ENCODE measurements at places on chromosomes 13 and 19.

DNA sequence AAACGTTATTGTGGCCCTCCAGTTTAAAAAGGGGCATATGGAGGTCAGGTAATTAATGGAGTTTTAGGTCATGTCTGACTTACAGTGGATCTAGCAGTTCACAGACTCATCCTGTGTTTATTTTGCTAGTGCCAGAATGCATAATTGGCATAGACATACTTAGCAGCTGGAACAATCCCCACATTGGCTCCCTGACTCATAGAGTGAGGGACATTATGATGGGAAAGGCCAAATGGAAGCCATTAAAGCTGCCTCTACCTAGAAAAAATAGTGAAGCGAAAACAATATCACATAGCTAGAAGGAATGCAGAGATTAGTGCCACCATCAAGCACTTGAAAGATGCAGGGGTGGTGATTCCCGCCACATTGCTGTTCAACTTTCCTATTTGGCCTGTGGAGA, 610.7 kb downstream of the SLITRK5 start:
- no peak for DNase-seq

- DNase-seq, result no peak
Observed at GRCh38 chr19:15576526-15577156, 38.4 kb upstream of the CYP4F8 start.

- no peak for DNase-seq
Observed at GRCh38 chr13:86881390-86881789, 789.8 kb upstream of the SLITRK5 start.

GRCh38 chr19:2461751-2462634, 5.2 kb upstream of the LMNB2 start:
- DNase-seq, result peak; percentile 68

DNA sequence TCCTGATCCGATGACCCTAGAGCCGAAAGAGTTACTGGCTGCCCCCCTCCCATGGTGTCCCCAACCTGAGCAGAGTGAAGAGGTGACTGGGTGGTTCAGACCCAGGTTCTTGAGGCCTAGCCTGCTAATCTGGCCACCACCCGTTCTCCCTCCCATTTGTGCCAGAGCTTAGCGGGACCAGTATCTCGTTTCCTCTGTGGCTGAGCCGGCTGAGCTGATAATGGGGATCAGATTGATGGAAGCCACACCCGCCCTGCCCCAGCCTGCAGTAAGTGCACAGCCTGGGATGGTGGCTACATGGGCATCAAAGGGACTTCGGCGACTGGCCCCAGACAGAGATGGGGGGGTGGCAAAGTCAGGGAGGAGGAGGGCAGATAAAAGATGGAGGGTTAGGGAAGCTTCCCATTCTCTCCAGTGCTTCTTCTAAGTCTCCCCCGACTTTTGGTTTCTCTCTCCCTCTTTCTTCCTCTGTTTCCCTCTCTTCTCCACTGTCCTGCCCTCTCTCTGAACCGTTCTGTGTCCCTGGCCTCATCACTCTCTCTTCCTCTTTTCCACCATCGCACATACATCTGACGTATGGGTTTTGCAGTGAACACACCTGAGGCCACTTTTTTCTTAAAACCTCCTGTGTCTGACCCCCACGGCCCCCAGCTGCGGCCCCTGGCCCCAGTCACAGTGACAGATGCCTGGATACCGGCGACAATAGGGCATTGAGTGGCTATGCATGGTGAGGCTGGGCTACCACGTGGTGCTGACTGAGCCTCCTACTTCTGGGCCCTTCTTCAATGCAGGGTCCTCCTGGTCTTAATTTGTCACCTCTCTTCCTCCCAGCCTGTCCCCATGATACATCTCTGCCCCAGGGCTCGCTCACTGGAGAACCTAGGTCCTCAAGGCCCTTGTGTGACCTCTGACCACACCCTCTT, 2.4 kb downstream of the ELAVL3 start:
- peak; percentile 76 for DNase-seq

DNA sequence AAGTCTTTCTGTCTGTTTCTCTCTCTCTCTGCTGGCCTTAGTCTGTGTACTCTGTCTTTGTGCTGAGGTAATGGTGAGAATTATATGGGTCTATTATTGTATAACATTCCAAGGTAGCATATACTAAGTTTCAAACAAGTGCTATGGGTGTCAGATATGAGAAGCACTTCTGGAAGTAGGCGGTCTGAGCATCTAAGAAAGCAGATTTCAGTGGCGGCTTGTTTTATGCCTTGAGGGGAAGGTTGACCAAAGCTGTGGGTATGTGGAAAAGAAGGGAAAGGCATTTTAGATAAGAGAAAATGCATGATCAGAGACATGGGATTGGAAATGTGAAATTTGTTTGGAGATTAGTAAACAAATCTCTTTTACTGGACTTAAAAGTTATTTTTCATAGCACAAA, 348.5 kb downstream of the RFC3 start:
- no peak for DNase-seq

- no peak for DNase-seq
Observed at GRCh38 chr13:99214232-99214631, 13.6 kb downstream of the UBAC2 start.

- no peak for DNase-seq
Observed at GRCh38 chr13:47281991-47282390, 385.1 kb upstream of the HTR2A start.

- DNase-seq, result peak; percentile 74
Observed at GRCh38 chr19:18058208-18059009, 28.3 kb downstream of the IL12RB1 start.

GRCh38 chr19:5718579-5719273, 1.2 kb downstream of the LONP1 start:
- DNase-seq, result no peak

GRCh38 chr13:113990321-113990837, 16.5 kb upstream of the C13orf46 start:
- no peak for DNase-seq

GRCh38 chr13:30446126-30446500, 19.6 kb downstream of the HMGB1 start:
- DNase-seq, result no peak

GRCh38 chr13:41935501-41935900, 25.4 kb downstream of the VWA8 start:
- no peak for DNase-seq

DNA sequence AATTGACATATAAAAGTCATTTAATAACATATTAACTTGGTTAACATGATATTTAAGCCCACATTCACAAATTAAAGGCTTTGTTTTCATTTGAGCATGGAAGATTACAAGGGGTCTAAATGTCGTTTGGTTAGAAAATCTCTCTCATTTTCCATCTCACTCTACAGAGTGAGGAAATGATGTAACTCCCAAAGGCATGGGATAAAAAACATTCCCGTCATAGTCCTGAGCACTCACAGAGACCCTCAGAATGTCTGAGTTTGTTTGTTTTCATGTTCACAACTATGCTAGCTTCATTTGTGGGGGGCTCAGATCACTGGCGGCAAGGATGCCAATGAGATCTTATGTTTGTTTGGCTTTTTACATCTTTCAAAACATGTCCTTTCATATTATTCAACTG, 307.5 kb downstream of the TBC1D4 start:
- no peak for DNase-seq

DNA sequence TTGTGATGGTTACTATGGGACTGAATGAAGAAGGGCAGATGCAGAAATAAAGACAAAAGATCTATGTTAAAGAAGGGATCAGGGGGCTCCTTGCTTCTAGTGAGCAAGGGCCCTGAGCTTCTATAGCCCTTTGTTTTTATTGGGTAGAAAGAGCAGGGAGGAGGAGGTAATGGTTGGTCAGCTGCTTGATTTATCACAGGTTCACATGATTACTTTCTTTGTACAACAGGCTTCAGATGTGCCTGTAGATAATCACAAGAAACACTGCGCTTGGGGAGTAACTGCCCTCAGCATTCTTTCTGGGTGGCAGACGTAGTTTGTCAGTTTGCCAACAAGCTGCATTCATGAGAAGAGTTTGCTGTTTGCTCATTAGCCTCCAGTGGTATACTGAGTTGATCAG, 4.8 kb upstream of the ZNF439 start:
- DNase-seq, result no peak

- no peak for DNase-seq
Observed at GRCh38 chr19:29596885-29597525, 9.1 kb upstream of the POP4 start.

- no peak for DNase-seq
Observed at GRCh38 chr19:1028062-1028926, 1.9 kb downstream of the CNN2 start.

DNA sequence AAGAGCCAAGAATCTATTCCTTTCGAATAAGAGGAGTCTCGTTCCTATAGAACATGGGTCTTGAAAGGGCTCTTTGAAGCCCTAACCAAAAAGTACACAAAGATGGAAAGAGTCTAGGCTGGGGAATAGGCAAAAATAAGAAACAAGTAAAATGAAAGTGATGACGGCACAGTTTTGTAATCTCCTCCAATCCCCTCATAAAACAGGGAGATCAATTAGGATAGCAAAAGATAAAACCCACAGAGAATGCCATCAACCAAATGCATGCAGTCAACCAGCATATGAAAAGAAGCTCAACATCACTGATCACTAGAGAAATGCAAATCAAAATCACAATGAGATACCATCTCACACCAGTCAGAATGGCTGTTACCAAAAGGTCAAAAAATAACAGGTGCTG, 122.4 kb upstream of the LSM14A start:
- no peak for DNase-seq

DNA sequence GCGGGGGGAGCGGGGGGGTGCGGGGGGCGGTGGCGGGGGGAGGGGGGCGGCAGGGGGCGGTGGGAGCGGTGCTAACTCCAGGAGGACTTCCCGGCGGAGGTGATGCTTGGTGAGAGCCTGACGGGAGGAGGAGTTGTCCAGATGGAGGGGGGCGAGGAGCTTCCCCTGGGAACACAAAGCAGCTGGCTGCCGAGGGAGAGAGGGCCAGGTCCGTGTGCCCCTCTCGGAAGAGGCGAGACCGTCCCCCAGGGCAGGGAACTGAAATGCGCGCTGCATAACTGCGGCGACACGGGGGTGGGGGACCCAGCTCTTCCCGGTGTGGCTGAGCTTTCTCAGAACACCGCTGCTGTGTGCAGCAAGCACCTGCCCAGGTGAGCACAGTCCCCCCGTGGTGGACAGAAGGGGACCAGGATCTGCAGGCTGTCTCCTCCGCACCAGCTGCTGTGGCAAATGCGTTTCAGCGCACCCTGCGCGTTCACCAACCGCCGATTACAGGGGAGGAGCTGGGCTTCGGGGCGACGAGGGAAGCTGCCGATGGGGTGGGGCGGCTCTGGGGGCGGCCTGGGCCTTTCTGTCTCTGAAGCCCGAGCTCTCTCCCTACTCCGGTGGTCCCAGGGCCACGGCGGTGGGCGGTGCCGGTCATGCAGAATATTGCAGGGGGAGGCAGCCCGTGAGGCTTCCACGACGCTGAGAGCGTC, 54.7 kb upstream of the F7 start:
- DNase-seq, result no peak

DNA sequence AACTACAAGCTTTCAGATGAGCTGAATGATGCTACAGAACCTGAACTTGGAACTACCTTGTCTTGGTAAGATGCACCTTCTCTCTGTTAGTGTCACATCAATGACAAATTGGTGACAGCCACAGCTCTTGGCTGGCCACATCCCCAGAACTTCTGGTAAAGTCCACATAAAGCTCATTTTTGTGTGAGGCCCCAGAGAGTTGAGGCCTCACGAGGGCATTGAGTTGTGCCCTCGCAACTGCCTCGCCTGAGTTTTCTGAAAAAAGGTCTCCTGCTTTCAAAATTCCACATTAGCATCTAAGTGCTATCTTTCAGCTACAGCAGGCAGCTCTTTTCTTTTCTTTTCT, 42.6 kb downstream of the MRPL57 start:
- DNase-seq, result no peak

- no peak for DNase-seq
Observed at GRCh38 chr19:2774953-2775555, 8.0 kb downstream of the SGTA start.

GRCh38 chr19:35153701-35154524, 622 bp upstream of the FXYD5 start:
- no peak for DNase-seq

- DNase-seq, result no peak
Observed at GRCh38 chr13:66943530-66943929, 286.6 kb downstream of the PCDH9 start.

- no peak for DNase-seq
Observed at GRCh38 chr19:5317321-5317720, 23.3 kb downstream of the PTPRS start.

DNA sequence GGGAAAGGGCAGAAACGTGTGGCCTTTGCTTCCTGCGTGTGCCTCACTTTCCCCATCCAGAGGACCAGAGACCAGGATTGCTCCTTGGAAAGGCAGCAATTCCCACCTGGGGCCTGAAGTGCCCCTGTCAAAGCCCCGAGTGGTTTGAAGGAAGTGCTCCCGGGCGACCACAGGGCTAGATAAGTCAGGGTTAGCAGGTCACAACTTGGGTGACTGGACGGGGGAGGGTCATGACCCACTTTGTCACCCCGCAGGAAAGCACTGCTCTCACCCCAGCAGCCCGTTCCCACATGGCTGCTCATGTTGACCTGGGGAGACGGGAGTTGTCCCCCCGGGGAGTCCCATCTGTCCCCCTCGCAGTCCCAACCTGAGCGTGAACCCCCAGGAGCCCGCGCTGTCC, 459 bp downstream of the PRAM1 start:
- no peak for DNase-seq

DNA sequence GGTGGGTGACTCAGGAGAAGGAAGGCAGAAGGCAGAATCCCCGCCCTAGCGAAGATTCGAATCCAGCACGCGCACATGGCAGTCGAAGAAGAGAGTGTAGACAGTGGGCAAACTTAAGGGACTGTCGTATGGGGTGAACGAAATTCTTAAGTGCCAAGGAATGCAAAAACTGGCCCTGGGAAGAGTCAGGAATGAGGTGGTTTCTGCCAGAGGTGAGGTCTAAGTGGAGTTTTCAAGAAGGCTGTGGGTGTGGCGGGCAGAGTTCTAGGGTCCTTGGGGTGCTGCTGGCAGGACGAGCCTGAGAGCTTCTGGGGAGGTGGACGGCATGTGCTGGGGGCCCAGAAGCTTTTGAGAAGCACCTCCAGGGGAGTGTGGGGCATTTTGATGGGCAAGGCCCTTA, 63.9 kb upstream of the RNF113B start:
- no peak for DNase-seq

GRCh38 chr13:27834095-27834494, 41.8 kb downstream of the GSX1 start:
- no peak for DNase-seq

DNA sequence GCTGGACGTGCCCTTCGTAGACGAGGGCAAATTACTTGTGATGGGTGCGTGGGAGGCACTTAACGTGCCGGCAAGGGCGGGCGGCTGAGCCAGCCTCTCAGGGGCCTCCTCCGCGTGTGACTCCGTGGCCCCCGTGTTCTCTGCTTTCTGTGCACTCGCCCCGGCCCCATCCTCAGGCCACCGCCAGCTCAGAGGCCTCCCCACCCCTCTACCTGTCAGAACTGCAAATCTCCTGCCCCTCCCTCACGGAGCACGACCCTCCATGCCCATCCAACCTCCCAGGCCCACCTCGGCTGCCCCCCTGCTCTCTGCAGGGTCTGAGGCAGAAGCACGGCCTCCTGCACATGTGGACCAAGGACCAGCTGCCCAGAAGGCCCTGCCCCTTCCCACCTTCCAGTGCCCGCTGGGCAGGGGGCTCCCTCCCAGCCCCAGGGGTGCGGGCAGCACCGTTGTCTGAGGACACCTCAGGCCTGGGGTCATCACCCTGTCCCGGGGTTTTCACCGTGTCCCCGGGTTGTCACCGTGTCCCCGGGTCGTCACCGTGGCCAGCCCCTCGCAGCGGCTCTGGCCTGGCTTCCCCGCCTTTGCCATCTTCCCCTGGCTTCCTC, 44.5 kb downstream of the TMEM255B start:
- DNase-seq, result no peak

GRCh38 chr13:26386026-26386425, 132.1 kb downstream of the CDK8 start:
- DNase-seq, result no peak
